Caki2 (cell line): ENCODE measurements at places on chromosomes 12 and 14. TPM values are rescaled to one million over a fixed set of nuclear protein-coding genes. Genes with fewer than 3 reads are reported as not detected.

GRCh38 chr12:76236640-76237039 is 111.6 kb downstream of the BBS10 start:
- peak; percentile 55 for DNase-seq

DNA sequence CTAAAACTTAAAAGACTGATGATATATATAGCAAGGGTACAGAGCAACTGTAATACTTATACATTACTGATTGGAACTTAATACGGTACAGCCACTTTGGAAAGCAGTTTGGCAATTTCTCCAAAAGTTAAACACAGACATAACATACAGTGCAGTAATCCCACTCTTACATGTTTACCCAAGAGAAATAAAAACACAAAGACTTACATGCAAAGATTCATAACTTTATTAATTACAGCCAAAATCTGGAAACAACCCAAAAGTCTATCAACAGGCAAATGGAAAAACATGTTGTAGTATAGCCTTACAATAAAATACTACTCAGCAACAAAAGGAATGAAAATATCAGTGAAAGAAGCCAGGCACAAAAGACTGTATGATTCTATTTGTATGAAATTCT is 84.6 kb downstream of the GARIN6 start:
- DNase-seq, result no peak

DNA sequence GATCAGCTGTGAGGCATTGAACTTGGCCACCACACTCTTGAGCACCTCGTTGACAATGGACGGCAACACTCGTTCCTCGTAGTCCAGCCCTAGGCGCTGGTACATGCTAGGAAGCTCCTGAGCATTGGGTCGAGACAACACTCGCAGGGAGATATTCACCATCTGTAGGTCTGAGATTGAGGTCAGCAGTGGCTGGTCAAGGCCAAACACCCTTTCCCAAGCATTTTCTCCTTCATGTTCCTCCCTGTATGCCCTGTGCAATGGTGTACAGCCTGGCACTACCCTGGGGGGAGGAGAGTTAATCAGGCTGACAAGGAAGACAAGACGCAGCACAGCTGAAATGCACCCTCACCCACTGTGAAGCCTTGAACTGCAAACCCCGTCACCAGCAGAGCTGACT is 2.0 kb downstream of the PHB2 start:
- no peak for DNase-seq

- DNase-seq, result no peak
These were observed 5.0 kb upstream of the RFLNA start for GRCh38 chr12:124289634-124290600.

GRCh38 chr12:26740991-26741390 is 92.0 kb downstream of the ITPR2 start:
- no peak for DNase-seq

GRCh38 chr12:8687846-8688601 is 9.8 kb upstream of the RIMKLB start:
- DNase-seq, result peak; percentile 96

GRCh38 chr14:54329082-54329695 is 67.6 kb upstream of the CDKN3 start:
- DNase-seq, result peak; percentile 33

- no peak for DNase-seq
These were observed 17.8 kb downstream of the SPTB start for GRCh38 chr14:64861916-64862315.

DNA sequence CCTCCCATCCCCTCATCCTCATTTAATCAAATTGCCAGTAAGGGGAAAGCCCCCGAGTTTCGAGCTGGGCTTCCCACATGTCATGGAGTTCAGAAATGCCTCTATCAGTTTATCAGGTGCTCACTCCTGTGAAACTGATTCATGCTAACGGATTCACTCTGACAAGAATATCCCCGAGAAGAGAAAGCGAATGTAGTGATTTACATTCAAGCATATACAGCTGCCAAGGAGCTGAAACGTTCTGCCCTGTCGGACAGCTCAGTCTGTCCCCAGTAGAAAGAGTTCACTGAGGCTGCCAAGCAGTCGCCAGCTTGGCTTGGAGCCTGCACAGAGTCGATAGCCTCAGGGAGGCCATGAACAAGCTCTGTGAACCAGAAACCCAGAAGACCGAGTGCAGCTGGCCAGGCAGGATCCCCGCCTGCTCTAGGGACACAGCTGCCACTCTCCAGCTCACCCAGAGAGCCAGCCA is 88.4 kb downstream of the TMCC3 start:
- peak; percentile 57 for DNase-seq

GRCh38 chr14:79840831-79841230 is 370.5 kb downstream of the DIO2 start:
- DNase-seq, result no peak

- DNase-seq, result no peak
These were observed 278.9 kb upstream of the SOX5 start for GRCh38 chr12:24228371-24228770.

- no peak for DNase-seq
These were observed 94.3 kb downstream of the GALNT8 start for GRCh38 chr12:4814485-4814884.

GRCh38 chr12:49678711-49679110 is 28.5 kb downstream of the FMNL3 start:
- DNase-seq, result no peak

- no peak for DNase-seq
These were observed 30.3 kb downstream of the PPP2R5E start for GRCh38 chr14:63512861-63513260.

DNA sequence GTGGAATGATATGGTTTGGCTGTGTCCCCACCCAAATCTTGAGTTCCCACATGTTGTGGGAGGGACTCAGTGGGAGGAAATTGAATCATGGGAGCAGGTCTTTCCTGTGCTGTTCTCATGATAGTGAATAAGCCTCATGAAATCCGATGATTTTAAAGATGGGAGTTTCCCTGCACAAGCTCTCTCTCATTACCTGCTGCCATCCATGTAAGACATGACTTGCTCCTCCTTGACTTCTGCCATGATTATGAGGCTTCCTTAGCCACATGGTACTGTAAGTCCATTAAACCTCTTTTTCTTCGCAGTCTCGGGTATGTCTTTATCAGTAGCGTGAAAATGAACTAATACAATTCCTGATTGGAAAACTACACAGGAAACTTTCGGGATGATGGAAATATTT is 100.5 kb downstream of the TSHR start:
- no peak for DNase-seq

DNA sequence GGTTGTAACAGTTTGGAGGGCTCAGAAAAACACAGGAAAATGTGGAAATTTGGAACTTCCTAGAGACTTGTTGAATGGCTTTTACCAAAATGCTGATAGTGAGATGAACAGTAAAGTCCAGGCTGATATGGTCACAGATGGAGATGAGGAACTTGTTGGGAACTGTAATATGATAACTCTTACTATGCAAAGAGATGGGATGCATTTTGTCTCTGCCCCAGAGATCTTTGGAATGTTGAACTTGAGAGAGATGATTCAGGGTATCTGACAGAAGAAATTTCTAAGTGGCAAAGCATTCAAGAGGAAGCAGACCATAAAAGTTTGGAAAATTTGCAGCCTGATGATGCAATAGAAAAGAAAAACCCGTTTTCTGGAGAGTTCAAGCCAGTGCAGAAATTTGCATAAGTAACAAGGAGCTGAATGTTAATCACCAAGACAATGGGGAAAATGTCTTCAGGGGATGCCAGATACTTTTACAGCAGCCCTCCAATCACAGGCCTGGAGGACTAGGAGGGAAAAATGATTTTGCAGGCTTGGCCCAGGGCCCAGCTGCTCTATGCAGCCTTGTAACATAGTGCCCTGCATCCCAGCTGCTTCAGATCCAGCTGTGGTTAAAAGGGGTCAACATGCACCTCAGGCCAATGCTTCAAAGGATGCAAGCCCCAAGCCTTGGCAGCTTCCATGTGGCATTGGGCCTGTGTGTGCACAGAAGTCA is 572.7 kb upstream of the ATP2B1 start:
- DNase-seq, result no peak

GRCh38 chr12:64709429-64709828 is 49.8 kb downstream of the GNS start:
- DNase-seq, result no peak

GRCh38 chr12:89349814-89350213 is 2.5 kb downstream of the DUSP6 start:
- no peak for DNase-seq

DNA sequence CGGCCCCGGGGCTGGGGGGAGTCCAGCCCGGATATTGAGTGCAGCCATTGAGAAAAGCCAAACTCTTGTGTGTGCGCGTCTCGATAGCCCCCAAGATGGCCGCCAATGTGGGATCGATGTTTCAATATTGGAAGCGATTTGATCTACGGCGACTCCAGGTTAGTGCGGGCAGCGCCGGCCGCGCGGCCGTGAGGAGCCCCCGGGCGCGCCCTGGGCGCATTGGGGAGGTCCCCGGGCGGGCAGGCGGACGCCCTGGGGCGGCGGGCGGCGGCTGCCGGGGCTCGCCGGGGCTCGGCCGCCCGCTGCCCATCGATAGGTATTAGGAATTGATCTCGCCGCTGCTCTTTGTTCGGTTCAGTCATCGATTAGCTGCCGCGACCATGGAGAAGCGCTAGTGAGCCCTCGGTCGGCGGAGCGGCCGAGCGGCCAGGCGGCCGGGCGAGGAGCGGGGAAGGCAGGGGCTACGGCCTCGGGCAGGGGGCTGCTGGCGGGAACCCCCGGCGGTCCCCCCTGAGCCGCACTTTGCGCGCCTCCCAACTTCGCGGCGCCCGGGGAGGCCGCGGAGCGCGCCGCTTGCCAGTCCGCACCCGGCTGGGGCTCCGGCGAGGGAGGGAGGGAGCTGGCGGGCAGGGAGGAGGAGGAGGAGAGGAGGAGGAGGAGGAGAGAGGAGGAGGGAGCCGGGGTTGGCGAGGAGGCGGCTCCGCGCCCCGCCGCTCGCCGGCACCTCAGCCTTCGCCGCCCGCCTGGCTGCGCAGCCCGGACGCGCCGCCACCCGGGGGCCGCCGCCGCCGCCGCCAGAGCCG is 113.9 kb upstream of the MYL2 start:
- DNase-seq, result no peak

GRCh38 chr12:54016478-54016964 is 7.7 kb downstream of the HOXC8 start:
- DNase-seq, result peak; percentile 70

GRCh38 chr14:19918553-19919264 is 1.7 kb upstream of the OR4K5 start:
- no peak for DNase-seq

- DNase-seq, result no peak
These were observed 27.4 kb upstream of the CCND2 start for GRCh38 chr12:4246116-4246515.

DNA sequence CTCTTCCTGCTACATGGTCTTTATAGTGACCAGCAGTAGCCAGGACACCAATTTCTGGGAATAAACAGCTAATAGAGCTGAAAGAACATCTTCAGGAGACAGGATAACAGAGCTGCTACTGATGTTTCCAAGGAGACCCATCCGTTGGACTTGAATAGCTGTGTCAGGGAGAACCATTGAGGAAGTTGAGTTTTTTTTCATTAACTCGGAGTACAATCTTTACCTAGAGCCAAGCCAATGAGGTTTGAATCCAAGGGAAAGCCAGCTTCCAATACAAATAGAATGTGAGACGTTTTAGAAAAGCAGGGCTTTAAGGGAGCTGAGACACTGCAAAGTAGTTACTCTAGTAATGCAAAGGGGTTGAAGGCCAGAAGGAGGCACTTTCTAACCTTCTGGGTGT is 136.1 kb upstream of the FRMD6 start:
- no peak for DNase-seq

DNA sequence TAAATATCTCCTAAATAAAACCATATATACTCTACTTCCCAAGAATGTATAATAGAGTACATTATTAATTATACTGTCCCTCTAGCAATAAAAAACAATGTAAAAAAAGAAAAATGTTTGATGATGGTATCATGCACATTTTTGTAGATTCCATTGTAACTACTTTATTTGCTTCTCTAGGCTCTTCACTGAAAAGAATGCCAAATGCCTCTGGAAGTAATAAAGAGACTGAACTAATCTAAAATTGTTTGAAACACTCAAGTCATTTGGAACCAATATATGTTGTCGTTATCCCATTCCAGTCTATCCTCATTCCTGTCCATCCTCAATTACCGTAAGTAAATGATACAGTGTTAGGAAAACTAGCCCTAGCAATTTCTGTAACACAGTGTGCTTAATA is 233.6 kb downstream of the C12orf50 start:
- DNase-seq, result no peak

The GPR132 gene
- 0.71 TPM in 1 of 2 replicates, not detected in the other for total RNA-seq

The BDKRB1 gene
- not detected in 2 replicates for total RNA-seq

The CPM gene
- total RNA-seq, result 18.0 and 62.9 TPM in 2 replicates

The RNF41 gene
- total RNA-seq, result 83.0 and 119 TPM in 2 replicates

The SMAGP gene
- total RNA-seq, result 0.43 and 2.0 TPM in 2 replicates

The CSRP2 gene
- 53.3 and 58.8 TPM in 2 replicates for total RNA-seq

The AICDA gene
- total RNA-seq, result 0.84 and 27.6 TPM in 2 replicates

The CD4 gene
- total RNA-seq, result not detected in 2 replicates

The ATXN3 gene
- 9.5 and 10.9 TPM in 2 replicates for total RNA-seq

The KERA gene
- total RNA-seq, result not detected in 2 replicates

The PLBD1 gene
- total RNA-seq, result 66.6 and 73.2 TPM in 2 replicates

The SIX4 gene
- 3.5 and 4.8 TPM in 2 replicates for total RNA-seq
